ENCODE measurements at places on chromosomes 3 and 15.

DNA sequence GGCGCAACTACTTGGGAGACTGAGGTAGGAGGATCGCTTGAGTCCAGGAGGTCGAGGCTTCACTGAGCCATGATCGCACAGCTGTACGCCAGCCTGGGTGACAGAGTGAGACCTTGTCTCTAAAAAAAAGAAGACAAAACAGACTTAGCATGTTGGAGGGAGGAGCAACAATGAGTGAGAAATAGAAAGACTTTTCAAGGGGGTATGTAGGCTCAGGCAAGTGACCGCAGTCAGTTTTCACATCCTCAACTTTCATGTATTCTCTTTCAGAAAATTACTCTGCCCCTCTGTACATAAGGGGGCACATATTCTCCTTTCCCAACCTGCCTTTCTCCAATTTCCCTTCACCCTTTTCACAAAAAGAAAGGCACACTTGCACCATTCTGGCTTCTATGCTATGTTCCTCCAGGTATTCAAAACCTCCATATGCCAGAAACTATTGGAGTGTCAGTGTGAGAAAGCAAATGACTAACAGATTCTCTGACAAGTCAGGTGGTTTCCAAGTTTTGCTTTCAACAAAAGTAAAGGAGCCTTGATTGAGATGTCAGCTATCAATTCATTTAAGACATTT, 7.6 kb downstream of the NSUN3 start:
- DNase-seq: no peak

- no peak for DNase-seq
Observed at GRCh38 chr15:81529481-81529880, 155.5 kb upstream of the TMC3 start.

- DNase-seq: no peak
Observed at GRCh38 chr3:32484436-32484835, 18.2 kb downstream of the CMTM6 start.

GRCh38 chr15:98767692-98768091, 119.4 kb downstream of the IGF1R start:
- DNase-seq: no peak

Data from CD4-positive, alpha-beta T cell treated with Interleukin-1 beta for 1 hour (primary cell).